ENCODE measurements at places on chromosomes 6 and 20.

DNA sequence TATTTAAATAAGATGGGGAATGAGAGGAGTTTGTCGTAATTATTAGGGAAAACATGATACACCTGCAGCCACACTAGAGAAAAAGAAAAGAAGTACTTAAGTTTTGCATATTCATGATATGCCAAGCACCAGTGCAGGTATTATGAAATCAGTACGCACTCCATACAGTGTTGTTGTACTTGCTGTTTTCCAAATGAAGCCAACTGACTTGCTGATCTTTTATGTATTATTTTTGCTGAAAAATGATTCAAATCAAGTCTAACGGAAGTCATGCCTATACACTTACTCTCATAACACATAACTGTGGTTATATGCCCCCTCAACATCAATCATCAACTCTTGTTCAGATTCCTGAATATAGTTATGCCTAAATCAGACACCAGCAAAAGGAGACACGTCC, 584.9 kb upstream of the EYS start:
- DNase-seq = no peak

- no peak for DNase-seq
These were observed 14.9 kb upstream of the CBFA2T2 start for GRCh38 chr20:33474963-33475362.

DNA sequence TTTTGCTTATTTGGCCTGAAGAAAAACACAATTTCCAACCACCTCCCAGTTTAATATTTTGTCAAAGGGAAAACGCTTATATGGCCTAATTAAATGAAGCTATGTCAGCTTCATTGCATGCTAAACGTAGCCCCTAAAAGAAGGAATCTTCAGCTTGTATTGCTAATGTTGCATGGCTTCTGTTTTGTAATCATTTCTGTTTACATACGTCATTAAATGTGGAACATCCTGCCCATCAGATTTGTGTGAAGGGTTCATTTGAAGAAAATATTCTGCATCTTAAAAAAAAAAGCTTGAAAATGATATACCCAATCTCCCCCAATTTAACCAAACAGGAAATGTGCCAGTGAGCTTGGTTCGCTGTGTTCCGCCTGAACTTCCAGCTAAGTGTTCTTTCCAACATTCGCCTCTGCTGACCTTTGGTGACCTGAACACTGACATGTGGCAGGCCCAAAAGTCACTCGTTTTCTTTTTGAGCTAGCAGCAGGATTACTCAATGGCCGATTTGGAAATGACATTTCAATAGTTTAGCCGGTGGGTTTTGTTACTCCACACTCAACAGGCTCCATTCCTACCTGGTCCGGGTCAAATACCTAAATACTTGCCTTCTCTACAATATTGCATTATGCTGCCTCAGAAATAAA, 12.7 kb upstream of the SIRT5 start:
- no peak for DNase-seq

DNA sequence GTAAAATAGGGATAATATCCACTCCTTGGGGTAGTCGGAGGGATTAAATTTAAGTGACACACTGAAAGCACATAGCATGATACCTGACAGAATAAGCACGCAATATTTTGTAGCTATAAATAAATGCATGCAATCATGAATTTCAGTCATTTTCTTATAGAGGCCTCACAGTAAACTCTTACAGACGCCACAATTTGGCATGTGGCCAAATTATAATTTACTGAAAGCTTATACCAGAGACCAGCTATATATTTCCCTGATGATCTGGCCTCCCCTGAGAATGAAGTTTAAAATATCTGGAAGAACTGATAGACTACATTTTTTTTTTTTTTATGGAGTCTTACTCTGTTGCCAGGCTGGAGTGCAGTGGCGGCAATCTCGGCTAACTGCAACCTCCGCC, 40.9 kb downstream of the QRSL1 start:
- no peak for DNase-seq

- no peak for DNase-seq
These were observed 33.3 kb upstream of the TGM2 start for GRCh38 chr20:38198238-38198861.

DNA sequence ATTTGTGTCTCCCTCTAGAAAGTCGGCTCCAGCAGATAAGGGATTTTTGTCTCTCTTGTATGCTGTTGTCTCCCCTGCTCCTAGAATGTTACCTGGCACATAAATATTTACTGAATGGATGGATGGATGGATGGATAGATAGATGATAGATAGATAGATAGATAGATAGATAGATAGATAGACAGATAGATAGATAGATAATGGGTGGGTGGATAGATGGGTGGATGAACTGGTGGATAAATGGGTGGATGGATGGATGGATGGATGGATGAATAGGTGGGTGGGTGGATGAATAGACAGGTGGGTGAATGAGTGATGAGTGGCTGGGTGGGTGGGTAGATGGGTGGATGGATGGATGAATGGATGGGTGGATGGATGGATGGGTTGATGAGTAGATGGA, 185.0 kb downstream of the NFATC2 start:
- DNase-seq = no peak

DNA sequence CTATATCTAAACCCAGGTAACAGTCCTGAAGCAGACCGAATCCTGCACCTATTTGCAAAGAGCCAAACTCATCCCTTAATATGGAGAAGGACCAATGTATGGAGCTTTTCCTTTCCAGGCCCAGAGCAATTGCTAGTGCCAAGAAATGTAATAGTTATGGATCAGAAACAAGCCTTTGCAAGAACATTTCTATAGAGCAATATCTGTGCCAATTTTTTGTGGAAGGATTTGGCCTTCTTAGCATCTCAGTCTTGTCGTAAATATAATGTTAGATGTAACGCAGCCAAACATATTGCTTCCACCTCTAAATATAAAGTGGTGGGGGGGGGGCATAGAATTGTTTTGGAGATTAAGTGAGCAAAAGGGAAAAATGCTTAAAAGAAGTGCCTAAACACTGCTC, 2.7 kb downstream of the KIAA0408 start:
- DNase-seq = no peak

DNA sequence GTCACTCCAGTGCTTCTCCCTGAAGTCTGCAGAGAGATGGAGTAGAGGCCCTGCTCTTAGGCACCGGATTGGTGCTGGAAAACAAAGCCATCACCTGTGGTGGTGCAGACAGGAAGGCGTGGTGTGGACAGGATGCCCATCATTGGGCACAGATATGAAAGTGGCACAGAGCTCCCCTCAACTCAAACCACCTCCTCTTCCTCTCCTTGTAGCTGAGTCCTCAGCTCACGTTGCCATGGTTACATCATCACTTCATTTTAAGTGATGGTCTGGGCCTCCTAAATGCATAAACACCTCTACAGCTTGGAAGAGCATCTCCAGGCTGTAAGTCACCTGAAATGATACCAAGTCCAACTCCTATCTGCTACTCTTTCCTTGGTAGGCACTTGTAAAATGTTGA, 8.0 kb upstream of the RTF2 start:
- DNase-seq = peak; percentile 63

DNA sequence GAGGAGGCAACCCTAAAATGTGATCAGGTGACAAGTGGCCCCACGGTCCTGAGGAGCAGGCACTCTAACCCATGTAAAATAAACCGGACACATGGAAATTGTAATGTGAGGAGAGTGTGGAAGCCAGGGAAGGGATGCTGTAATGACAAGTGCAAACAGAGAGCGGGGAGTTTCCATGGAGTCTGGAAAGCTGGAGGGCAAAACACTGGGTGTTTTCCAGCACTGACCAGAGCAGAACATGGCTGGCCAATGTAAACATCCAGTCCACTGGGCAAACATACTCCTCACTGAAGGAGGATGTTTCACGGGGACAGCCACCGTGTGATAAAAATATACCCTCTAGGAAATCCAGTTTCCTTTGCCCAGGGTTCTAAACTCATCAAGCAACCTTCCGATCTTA, 219.0 kb upstream of the JARID2 start:
- no peak for DNase-seq

DNA sequence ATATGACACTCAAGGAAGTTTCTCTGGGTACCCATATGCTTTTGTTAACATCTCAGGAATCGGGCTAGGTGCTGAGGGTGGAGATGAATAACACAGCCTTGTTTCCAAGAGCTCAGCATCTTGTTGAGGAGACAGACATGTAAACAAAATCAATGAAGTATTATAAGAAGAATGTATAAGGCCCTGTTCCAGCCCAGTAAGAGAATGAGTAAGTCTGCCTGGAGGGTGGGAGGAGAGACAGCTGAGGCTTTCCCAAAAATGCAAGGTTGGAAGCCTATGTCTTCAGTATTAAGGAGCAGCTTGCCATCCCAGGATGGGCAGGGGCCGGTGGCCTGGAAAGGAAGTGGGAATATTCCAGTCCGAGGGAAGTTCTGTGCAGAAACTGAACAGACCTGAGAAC, 615.3 kb upstream of the BTBD3 start:
- DNase-seq = no peak

DNA sequence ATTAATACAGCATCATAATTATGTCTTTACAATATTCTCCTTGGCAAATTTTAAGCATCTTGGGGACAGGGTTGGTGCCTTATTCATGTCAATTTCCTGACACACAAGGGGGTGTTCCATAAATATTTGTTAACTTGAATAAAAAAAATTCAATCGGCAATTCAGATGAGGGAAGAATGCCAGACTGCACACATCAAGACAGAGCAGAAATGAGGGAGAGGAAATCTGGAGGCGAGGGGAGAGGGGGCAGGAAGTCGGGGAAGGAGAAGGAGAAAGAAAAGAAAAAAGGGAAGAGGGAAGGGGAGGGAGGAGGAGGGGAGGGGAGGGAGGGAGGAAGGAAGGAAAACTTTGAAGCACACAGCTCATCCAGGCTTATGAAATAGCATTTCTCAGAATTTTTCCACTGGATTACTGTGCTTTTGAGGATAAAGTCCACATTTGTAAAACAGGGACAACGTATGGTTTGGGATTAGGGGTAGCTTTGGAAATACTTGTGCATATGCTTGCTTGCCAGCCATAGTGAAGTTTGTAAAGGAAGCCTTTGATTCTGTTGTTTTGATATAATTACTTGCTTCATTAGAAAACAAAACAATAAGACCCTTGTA, 362.1 kb downstream of the SAMD5 start:
- DNase-seq = no peak

GRCh38 chr20:12570371-12570770, 438.4 kb upstream of the SPTLC3 start:
- DNase-seq = no peak

- DNase-seq = peak; percentile 16
These were observed 12.9 kb upstream of the UQCC2 start for GRCh38 chr6:33724102-33725023.

DNA sequence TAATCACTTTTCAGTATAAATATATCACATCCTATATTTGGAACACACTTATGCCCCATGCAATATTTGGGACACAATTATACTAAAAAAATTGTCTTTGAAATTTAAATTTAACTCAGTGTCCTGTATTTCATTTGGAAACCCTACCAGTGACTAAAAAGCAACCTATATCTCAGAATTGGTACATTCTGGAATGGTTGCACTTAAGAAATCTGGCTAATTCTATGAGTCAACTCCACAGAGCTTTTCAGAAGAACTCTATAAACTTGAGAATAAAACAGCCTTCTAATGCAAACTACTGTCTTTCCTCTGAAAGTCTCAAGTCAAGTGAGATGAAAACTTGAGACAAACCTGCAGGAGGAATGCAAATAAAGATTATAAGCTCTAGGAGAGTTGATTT, 320.2 kb downstream of the MAFB start:
- DNase-seq = no peak

GRCh38 chr6:55584654-55585354, 5.8 kb upstream of the HMGCLL1 start:
- no peak for DNase-seq

GRCh38 chr20:62040381-62040922, 25.2 kb downstream of the TAF4 start:
- DNase-seq = no peak

GRCh38 chr6:51024126-51024525, 205.5 kb downstream of the TFAP2B start:
- DNase-seq = no peak

GRCh38 chr6:112337209-112337638, 9.9 kb upstream of the RFPL4B start:
- DNase-seq = no peak

DNA sequence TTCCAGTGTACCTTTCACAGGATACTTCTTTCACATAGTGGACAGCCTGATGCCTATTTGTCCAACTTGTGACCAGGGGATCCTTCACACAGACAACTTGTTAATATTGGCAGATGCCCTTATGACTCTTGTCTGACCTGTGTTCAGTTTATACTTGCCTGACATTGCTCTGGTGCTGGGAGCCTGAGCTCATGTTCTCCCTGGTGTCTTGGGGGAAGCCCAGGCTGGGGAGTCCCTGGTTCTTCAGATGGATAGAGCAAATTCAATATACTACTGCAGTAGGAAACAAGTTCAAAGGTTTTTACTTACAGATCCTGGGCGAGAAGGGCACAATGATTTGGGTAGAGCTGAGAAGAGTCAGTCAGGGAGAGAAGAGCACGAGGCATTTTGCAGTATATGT, 76.1 kb downstream of the NKAIN2 start:
- no peak for DNase-seq

DNA sequence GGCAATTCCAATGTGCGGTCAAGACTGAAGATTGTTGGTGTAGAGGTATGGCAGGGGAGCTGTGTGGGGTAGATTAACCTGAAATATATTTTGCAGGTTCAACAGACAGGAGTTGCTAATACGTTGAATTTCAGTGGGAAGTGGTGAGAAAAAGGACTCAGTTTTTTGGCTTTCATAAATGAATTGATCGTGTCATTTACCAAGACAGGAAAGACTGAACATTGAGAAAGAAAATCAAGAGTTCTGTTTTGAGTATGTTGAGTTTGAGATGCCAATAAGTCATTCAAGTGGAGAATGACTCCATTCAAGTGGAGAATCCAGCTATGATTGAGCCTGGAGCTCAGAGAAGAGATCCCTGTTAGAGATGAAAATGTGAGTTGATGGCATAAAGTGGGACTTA, 31.1 kb downstream of the NFYA start:
- no peak for DNase-seq

GRCh38 chr6:34630040-34630439, 66.5 kb downstream of the ILRUN start:
- no peak for DNase-seq

GRCh38 chr20:24720957-24721356, 228.1 kb upstream of the CST7 start:
- no peak for DNase-seq

- DNase-seq = no peak
These were observed 5.5 kb downstream of the UBR2 start for GRCh38 chr6:42569102-42570028.

DNA sequence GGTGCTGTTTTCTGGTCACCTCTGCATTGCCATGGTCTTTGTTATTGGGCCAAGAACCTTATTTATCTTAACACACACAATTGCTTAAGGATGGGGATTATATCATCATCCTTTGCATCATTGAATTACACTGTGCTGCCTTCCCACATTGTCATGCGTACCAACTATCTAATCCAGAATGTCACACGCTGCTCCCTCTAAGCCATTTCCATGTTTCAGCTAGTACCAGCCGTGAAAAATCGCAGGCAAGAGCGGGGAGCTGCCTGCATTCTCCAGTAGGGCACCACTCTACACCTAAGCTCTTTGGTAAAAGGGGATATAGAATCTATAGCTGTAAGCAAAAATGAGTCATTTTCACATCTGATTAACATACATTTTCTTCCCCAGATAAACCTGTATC, 277.0 kb downstream of the PRL start:
- no peak for DNase-seq
